NCI-H2029 treated with DMSO at 0.1 percent for 48 hours (cell line): ENCODE measurements at places on chromosomes 12 and 14.

- DNase-seq, result no peak
These were observed 5.3 kb downstream of the B4GALNT1 start for GRCh38 chr12:57627501-57628279.

GRCh38 chr12:117850048-117850447 lies 118.7 kb downstream of the KSR2 start:
- peak; percentile 40 for DNase-seq

DNA sequence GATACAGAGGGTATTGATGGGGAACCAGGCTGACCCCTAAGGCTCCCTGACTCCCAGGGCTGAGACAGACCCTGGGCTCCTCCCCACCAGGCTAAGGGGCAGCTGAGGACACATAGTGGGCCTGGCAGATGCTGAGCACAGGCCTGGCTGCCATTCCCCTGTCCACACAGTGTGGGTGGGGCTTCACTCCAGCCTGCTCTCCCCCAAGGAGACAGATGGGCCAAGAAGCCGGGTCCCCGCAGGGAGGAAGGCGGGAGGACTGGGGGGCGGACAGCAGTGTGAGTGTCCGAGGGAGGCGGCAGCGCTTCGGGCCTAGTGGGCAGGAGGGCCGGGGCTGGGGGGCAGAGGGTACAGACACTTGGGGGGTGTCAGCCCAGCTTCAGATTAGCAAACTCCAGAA lies 32.0 kb downstream of the RFLNA start:
- DNase-seq, result no peak

- DNase-seq, result no peak
These were observed 21.6 kb downstream of the PYM1 start for GRCh38 chr12:55906056-55906455.

DNA sequence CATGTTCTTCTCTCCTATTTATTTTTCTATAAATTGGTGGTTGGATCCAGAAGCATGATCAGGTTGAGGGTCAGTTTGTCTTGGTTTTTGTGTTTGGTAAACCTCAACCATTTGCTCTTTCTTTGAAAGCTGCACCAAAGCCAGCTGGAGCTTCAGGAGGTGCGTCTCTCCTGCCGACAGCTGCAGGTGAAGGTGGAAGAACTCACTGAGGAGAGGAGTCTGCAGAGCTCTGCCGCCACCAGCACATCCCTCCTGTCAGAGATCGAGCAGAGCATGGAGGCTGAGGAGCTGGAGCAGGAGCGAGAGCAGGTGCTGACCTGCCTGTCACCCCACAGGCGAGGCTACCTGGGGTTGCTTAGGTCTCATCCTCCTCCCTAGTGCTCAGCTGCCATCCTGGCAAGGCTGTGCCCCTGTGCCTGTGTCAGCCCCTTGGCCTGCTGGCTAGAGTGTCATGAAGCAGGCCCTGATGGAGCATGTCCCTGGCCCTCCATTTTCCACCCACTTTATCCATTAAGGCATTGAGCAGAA lies 45.0 kb downstream of the RAB35 start:
- no peak for DNase-seq

- no peak for DNase-seq
These were observed 15.6 kb downstream of the HIP1R start for GRCh38 chr12:122850695-122851350.

GRCh38 chr12:93302331-93303229 lies 75.1 kb upstream of the NUDT4 start:
- DNase-seq, result no peak

GRCh38 chr14:103518422-103519042 lies 4.1 kb downstream of the CKB start:
- no peak for DNase-seq
